ENCODE measurements at places on chromosomes 5 and 9.

DNA sequence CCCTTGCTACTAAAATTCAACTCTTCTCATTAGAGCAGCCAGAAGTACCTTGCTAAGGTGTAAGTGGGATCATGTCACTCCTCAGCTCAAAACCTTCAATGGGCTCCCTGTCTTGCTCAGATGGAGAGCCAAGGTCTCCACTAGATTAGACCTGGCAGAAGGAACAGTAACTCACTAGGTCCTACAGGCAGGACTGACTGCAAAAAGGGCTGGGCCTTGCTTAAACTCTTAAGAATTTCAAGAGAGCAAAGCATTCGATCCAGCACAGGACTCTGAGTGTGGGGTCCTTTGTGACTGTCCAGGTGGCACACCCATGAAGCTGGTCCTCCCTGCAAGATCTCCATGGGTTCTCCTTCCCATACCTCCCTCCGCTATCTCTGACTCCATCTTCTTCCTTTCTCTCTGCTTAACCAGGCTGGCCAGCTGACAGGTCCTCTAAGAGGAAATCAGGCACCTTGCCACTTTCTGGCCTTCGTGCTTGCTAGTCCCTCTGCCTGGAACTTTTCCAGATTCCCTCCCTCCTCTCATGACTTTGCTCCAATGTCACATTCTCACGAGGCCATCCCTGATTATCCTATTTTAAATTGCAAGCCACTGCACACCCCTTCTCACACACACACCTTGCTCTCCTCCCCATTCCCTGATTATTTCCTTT is 70.2 kb downstream of the BASP1 start:
- DNase-seq: no peak

GRCh38 chr5:150587016-150587415 is 53.4 kb upstream of the SYNPO start:
- no peak for DNase-seq

DNA sequence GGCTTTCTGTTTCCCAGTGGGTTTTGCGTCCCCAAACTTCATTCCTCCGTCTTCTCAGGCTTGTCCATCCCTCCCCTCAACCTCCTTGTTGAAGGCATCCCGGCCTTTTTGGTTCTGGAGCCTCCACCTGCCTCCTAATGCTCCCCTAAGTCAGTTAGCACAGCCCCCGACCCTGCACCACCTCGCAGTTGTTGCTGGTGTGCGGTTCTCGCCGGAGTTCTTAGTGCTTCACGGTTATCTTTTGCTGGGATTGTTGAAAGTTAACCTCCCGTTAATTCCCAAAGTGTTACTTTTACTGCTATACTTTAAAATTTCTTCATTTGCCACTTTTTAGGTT is 447 bp downstream of the UBLCP1 start:
- no peak for DNase-seq

GRCh38 chr5:95848701-95849100 is 26.2 kb upstream of the GLRX start:
- no peak for DNase-seq

GRCh38 chr5:4873652-4874051 is 266.5 kb upstream of the ADAMTS16 start:
- no peak for DNase-seq

DNA sequence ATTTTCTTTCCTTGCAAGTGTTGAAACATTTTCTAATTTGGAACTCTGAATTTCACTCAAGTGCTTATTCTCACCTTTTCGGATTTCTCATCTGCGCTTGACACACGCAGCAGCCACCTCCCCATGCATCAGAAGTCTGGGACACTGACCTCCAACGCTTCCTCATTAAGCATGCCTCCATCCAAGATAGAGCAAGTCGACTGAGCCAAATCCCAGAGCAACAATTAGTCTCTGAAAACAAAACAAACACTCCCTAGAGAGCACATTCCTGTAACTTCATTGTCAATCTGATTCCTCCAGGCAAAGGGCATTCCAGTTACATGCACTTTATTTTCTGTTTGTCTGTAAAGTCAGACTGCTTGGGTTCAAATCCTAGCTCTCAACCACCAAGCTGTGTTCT is 5.7 kb downstream of the CD180 start:
- DNase-seq: no peak

DNA sequence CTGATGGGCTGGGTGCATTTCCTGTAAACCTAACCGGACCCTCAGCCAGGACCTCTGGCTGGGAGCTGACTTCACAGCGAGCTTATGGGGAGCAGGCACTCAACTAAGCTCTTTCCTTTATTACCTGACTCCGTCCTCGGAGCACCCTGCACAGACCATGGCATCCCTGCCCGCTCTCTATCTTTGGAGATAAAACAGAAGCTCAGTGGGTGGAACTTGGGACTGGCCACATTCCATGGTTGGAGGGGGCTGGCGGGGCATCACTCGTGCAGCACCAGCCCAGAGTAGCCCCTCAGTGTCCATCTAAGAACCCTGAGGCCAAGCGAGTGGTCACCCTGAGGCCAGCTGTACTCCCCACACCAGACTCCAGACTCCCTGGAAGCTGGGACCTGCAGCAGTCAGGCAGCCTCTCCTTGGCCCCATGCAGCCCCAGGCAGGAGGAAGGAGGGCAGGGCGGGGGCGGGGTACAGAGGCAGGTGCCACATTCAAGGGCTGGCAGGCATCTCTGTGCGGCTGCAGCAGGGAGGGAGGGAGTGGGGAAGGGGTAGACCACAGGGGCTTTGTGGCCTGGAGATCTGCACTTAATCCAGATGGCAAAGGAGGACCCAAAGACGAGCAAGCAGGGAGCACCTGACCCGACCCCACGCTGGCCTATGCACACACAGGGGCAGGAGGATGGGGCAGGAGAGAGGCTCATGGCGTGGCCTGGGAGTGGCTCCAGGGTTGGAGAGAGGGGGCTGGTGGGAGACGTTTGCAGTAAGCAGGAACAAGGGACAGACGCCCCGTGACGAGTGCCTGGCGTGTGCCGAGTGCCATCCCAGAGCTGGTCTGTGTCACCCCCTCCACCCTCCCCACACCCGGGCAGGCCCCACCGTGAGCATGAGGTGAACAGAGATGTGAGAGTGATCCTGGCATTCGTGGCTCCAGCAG is 26.1 kb downstream of the GLT6D1 start:
- no peak for DNase-seq
